ENCODE measurements at places on chromosomes 4 and X.

- DNase-seq, result no peak
Observed at GRCh38 chr4:123412091-123412505, 15.5 kb downstream of the SPRY1 start.

- DNase-seq, result no peak
Observed at GRCh38 chrX:66399273-66399672, 235.2 kb downstream of the HEPH start.

- DNase-seq, result no peak
Observed at GRCh38 chr4:184588893-184589292, 60.4 kb downstream of the CASP3 start.

- no peak for DNase-seq
Observed at GRCh38 chr4:173325007-173325736, 9.0 kb downstream of the HMGB2 start.

DNA sequence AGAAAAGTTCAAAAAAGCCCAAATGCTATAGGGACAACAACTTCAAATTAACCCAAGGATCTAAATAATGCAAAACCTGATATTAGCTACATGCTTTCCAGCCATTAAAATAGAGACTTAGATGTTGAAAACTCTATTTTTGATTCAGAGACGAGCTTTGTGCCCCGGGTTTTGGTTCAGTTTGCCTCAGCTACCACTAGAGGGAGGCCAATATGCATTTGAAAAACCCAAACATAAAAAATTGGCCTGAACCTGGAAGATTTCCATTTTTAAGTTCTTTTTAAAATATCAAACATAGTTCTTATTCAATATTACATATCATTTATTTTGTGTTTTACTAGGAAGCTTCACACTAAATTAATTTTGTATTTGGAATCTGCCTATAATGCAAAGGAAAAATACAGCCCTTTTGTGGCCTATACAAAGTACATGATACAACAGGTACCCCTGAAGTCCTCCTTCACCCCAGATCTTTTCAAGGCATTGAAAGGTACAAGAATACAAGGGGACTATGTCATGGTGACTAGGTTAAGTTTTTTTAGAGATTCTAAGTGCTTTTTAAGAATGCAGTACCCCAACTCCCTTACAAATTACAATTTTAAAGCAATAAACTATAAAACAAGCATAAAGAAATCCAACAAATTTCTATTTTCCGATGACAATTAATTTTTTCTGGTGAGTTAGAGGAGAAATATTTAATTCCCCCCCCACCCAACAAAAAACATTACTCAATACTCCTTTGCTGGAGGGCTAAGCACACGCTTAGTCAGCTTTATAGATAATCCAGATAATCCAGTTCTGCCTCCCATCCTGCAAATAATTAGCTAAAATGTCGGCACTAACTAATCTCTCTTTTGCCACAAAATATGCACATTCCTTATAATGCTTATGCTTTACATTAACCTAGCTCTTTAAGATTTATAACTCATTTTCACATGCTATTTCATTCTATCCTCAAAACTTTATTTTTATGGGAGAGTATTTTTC, 97.7 kb upstream of the PTPN13 start:
- no peak for DNase-seq

- DNase-seq, result no peak
Observed at GRCh38 chr4:102342404-102343074, 2.7 kb downstream of the SLC39A8 start.

GRCh38 chrX:78945186-78945912, at the start of gene P2RY10:
Gene P2RY10, plus strand, starts transcription at chrX:78945391. Its CDS starts 15,130 bp downstream, at chrX:78960521.
- no peak for DNase-seq

- DNase-seq, result no peak
Observed at GRCh38 chrX:11386812-11387211, 93.6 kb downstream of the AMELX start.

DNA sequence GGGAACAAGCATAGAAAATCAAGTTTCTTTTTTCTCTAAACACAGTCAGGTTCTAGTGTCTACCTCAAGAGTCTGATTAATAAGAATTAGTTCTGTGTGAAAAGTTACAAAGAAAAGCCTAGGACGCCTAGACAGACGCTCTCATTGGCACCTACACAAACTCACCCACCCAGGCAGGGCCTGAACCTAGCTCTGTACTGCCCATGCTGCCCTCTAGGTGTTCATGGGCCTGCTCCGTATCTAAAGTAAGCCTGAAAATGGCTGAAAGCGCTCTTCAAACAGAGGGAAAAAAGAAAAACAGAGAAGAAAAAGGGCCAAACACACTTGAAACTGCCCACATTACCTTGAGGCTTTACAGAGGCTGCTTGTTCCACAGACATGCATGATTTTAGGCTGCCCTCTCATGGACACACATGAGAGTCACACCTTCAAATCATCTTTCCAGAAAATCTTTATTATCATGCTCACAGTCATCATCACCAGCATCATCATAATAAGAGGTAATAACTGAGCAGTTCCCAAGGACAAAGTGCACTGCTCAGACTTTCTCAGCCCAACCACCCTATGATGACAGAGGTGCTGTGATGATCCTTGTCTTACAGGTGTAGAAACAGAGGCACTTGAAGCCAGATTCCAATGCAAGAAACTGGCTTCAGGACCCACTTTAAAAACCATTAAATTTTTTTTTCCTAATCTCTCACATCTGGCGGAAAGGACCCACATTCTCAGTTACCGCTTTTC, 49.6 kb downstream of the MAP7D2 start:
- DNase-seq, result no peak

DNA sequence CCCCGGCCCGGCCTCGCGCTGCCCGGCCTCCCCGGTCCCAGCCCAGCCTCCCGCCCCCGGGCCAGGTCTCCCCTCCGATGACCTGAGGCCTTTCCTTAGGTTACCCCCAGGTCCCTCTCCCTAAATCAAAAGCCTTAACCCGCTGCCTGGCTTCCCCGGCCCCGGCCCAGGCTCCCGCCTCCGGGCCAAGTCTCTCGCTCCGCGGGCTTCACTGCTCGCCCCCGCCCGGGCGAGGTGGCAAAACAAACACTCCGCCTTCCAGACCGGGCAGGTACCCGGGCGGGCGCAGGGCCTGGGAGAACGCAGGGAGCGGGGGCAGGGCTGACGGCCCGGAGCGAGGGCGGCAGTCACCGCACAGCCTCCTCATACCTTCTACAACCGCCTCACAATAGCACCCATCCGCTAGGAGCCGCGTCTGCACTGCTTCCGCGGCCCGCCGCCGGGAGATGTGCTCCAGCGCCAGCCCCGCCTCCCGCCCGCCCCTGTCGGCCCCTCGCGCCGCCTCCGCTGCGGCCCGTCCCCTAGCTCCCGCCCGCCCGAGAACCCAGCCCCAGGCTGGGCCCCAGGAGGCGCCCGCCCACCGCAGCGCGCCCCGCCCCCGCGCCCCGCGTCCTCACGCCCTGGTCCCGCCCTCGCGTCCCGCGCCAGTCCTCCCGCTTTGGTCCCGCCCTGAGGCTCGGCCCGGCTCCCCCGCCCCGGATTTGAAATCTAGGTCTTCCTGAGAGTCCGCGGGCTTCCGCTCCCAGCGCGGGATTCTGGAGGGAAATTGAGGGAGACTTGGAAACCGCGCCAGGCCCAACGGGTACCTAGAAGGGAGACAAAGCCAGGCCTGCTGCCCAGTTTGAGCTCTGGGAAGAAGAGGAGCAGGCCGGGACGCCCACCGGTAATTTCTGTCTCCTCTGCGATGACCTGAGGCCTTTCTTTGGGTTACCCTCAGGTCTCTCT, at the start of the genes CASP3 and PRIMPOL:
Gene CASP3 (minus strand): TSS at position 422 of the 945 bp plus-strand sequence. CDS start 10,994 bp downstream, outside the sequence.
Gene PRIMPOL (plus strand): TSS at position 713 of the 945 bp plus-strand sequence. CDS start 7,403 bp downstream, outside the sequence.
- peak; percentile 91 for DNase-seq

DNA sequence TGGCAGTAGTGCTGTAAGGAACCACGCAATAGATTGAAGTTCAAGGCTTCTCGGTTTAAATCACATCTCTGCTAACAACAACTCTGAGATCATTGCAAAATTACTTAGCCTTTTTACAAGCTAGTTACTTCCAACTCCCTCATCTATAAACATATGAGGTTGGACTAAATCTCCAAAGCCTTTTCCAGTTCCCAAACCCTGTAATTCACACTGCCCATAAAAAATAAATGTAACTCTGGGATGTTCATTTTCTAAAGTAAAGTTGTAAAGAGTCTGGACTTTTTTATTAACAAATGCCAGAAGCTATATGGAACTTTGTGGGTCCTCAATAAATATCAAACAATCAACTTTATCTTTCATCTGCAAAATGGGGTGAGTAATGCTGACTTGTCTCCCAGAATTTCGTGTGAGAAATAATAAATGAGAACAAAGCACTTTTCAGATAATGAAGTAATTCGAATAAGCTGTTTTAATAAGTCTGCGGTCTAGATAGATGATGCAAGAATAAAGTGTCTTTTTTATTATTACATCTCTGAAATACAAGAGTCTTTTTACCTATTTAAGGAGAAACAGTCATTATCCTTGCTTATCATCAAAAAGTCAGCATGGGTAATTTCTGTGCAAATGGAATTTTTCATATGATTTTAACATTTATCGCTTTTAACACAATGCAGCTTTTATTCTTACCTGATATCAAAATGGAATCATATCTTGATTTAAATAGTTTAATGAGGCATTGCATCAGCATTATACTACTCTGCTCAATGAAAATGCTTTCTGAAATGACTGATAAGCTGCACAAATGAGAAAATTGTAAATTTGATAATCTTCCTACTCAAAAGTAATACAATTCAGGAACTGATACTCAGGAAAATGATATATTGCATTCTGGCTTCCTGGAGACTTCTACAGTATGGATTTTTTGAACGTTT, 252.6 kb downstream of the BANK1 start:
- no peak for DNase-seq

DNA sequence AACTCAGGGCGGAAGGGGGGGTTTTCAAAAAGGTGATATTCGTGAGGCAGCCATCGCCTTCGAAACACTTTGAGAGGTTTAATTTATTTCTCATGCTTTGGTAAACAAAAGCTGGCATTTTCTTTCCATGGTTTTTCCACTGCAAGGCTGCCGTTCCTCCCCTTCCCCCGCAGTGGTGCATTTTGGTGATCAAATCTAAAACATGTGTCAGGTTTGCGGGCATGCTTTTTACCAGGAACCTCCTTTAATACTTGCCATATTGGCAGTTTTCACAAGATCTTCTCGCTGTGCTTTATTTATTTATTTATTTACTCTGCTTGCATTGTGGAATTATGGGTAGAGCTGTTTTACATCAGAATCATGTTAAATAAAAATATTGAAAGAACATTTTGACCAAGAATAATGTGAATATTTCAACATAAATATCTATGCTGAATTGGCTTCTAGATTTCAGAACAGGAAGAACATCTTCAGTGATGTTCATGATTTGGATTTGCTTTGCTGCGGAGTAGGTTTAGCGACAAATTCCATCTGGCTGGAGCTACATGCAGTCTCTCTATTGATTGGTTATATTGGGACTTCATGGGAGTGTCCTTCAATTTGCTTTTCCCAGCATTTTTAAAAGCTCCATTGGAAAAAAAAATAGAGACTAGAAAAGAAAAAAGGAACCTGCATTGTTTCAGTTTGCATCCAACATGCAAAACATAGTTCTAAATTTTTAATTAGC, 54.4 kb downstream of the STOX2 start:
- no peak for DNase-seq

DNA sequence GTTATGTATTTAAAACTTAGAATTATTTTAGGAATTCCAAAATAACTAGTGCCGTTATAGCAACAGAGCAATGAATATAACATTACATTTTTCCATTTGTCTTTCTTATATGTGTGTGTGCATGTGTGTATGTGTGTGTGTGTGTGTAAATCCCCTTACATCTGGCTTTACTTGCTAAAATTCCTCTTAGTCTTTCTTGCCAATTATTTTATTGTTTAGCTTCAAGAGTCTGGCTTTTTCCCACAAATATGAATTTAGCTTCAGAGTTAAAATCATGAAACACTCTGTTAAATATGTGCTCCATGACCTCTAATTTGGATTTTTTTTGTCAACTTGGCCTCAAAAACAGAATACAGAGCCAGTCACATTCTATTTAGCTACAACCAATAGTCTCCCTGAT, 18.9 kb downstream of the FGF13 start:
- DNase-seq, result no peak

DNA sequence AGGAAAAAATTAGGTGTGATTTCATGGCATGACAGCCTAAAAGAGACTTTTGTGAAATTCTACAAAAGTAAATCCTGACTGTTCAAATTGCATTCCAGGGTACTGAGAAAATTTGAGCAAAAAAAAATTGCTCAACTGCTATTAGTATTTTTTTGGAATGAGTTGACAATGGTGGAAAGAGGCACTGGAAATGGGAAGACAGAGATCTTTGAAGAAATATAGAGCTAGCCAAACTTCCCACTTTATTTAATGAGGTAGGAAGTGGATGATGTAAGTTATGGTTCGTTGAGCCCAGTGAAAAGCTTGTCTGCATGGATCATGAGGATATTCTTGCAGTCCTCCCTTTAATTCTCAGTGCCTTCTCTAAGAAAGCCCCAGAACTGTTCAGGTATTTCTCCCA, 183.8 kb downstream of the PTTG2 start:
- DNase-seq, result no peak

- DNase-seq, result no peak
Observed at GRCh38 chrX:110086916-110087484, 84.1 kb downstream of the TMEM164 start.

DNA sequence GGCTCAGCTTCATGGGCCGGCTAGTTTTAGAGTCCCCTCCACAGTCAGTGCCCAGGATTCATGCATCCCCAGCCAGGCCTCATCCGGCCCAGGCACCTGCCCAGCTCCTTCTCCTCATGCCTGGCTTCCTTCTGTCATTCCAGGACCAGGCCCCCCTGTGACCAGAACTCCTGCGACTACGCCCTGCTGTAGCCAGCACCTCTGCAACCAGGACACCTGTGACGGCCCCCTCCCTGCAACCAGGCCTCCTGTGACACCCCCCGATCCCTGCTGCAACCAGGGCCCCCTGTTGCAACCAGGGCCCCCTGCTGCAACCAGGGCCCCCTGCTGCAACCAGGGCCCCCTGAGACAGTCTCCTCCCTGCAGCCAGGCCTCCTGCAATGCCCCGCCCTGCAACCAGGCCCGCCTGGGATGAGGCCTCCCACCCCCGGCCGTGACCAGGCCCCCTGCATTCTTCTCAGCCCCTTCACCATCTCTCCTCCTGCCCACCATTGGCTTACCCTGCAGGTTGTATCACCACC, 46.8 kb downstream of the HTRA3 start:
- DNase-seq, result no peak

GRCh38 chr4:121764702-121765367, at the start of gene SMIM43:
Gene SMIM43, minus strand, starts transcription at chr4:121765164. Its CDS starts 59 bp downstream, at chr4:121765105.
- DNase-seq, result no peak

- DNase-seq, result no peak
Observed at GRCh38 chr4:163672751-163673150, 178.3 kb downstream of the TMA16 start.

- DNase-seq, result no peak
Observed at GRCh38 chr4:57053508-57053907, 56.7 kb downstream of the IGFBP7 start.

GRCh38 chr4:126358041-126358440, 1043.3 kb downstream of the FAT4 start:
- DNase-seq, result no peak
